ENCODE measurements at places on chromosomes 7 and 10.

DNA sequence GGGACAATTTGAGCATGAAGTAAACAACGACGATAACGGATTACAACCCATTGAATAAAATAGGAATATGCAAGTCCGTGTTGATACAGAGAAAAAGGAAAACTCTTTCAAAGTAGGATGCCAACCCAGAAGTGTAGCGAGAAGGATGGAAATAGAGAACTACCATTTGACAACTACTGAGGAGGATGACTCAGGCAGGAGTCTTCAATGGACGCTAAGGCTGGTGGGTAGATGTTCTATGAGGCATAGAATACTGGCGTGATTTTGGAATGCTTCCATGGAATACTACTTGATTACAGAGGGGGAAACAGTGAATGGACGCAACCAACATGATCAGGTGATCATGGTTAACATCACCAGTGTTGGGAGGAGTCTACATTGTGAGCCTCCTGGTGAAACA, 828 bp upstream of the CFAP70 start:
- H3K27ac ChIP-seq: no peak overlapping the region
- H3K4me1 ChIP-seq: peaks cover 11% of the 10 kb centered on the region
- H3K4me3 ChIP-seq: no peak overlapping the region
- peaks cover 10% of the 10 kb centered on the region for H3K36me3 ChIP-seq
- DNase-seq: no peak

DNA sequence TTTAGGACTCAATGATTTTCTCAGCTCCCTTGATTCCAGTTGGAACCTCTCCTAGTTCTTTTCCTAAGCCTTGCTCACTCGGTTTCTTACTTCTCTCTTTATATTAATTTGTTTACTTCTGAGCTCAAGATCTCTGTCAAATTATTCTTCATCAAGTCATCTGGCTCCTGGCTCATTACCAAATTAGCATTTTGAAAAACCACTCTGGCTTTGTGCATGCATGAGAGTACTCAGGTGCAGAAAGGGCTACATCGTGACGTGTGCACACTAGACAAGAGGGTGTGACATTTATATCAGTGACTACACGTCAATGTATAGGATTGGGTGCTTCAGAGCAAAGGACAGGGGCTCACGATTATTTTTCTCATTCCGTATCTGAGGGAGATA, 645.7 kb upstream of the DPP6 start:
- H3K27me3 ChIP-seq: no peaks in the 10 kb centered on the region
- DNase-seq: no peak
- H3K27ac ChIP-seq: no peak overlapping the region
- no peak overlapping the region for H3K4me3 ChIP-seq

DNA sequence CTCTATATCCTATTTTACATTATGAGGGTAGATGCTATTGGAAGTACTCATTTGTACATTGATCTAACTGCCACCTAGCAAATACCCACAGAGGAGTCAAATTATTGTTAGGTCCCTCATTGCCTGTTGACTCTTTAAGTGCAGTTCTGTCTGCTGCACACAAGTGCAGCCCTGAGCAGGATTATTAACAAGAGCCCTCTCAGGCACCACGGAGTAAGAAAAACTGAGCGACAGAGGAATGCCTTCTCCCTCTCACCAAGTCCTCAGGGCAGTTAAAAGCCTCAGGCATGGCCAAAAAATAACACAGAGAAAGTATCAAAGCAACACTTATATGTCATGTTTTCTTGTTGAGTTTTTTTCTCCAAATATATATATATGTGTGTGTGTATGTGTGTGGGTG, 340.0 kb upstream of the NRG3 start:
- no peaks in the 10 kb centered on the region for H3K36me3 ChIP-seq
- H3K27me3 ChIP-seq: no peaks in the 10 kb centered on the region
- DNase-seq: no peak

- peaks cover 10% of the 10 kb centered on the region for H3K36me3 ChIP-seq
- H3K27ac ChIP-seq: no peak overlapping the region
- H3K4me1 ChIP-seq: peaks cover 33% of the 10 kb centered on the region
- H3K27me3 ChIP-seq: no peaks in the 10 kb centered on the region
Observed at GRCh38 chr10:5894873-5895272, 4.8 kb downstream of the FBH1 start.

DNA sequence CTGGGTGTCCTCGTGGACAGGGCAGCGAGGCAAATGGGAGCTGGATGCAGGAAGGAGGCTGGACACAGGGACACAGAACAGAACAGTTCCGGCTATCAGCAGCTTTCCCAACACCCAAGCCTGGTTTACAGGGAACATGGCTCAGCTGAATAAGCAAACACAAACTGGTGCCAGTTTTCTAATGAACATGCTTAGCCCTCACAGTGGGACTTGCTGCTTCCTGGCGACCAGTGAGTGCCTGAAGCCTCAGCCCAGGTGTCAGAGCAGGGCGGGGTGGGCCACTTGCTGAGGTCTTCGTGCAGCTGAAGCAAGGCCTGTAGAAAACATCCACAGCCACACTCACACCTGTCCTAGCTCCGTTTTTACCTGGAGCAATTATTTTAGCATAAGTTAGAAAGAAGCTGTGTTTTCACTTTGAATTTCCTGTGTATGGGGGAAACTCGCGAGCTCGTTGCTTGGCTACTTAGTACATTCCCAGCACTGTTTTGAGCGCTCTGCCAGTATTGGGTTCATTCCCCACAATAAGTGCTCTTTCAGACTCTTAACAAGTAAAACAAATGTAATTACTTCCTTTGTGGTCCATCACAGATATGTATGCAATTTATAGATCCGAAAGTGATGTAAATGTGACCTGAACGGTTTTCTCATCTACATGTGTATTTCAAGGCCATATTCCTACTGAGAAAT, 261.2 kb upstream of the SHH start:
- H3K27me3 ChIP-seq: no peaks in the 10 kb centered on the region
- no peak overlapping the region for H3K27ac ChIP-seq
- no peak for DNase-seq
- no peak overlapping the region for H3K4me3 ChIP-seq
- no peaks in the 10 kb centered on the region for H3K4me1 ChIP-seq

- H3K27ac ChIP-seq: no peak overlapping the region
- DNase-seq: no peak
- no peak overlapping the region for H3K4me3 ChIP-seq
- no peaks in the 10 kb centered on the region for H3K36me3 ChIP-seq
Observed at GRCh38 chr10:58981846-58982245, 194.6 kb upstream of the PHYHIPL start.

DNA sequence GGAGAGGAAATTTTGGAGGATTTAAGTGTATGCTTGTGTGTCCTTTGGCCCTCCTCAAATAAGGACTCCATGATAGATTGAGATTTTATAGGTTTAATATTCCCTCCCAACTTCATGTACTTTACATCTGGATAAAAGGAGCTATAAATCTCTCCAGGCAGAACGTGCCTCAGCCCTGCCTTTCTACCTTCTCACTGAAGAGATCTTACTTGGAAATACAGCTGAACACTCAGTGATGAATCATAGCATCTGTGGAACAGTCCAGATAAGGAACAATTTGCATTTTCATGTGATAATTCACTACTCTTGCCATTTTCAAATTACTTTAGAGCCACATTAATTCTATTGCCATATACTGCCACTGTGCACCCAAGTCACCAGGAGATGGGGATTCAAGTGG, 364.6 kb upstream of the PODXL start:
- H3K27ac ChIP-seq: no peak overlapping the region
- no peaks in the 10 kb centered on the region for H3K4me1 ChIP-seq
- DNase-seq: no peak
- no peaks in the 10 kb centered on the region for H3K36me3 ChIP-seq

DNA sequence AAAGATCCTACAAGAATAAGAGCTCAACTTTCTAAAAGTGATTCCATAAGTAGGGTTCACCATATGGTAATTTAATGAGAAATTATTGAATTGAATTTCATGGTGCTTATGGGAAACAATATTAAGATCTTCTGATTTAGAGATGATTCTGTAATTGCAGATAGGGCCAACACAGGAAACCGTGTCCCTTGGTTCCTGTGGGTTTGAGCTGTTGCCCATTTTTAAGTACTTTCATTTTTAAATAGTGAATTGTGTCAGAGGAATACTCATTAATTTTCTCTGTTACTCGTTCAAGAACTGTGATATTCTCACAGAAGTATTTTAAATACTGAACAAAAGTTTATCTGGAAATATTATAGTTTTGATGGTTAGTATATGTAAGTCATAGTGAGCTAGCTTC, 129.2 kb downstream of the SRI start:
- peak overlapping the region; percentile 53 for H3K4me3 ChIP-seq
- no peak for DNase-seq
- peaks cover 8% of the 10 kb centered on the region for H3K4me1 ChIP-seq
- H3K27me3 ChIP-seq: no peaks in the 10 kb centered on the region
- no peaks in the 10 kb centered on the region for H3K36me3 ChIP-seq
- peak overlapping the region; percentile 58 for H3K27ac ChIP-seq

DNA sequence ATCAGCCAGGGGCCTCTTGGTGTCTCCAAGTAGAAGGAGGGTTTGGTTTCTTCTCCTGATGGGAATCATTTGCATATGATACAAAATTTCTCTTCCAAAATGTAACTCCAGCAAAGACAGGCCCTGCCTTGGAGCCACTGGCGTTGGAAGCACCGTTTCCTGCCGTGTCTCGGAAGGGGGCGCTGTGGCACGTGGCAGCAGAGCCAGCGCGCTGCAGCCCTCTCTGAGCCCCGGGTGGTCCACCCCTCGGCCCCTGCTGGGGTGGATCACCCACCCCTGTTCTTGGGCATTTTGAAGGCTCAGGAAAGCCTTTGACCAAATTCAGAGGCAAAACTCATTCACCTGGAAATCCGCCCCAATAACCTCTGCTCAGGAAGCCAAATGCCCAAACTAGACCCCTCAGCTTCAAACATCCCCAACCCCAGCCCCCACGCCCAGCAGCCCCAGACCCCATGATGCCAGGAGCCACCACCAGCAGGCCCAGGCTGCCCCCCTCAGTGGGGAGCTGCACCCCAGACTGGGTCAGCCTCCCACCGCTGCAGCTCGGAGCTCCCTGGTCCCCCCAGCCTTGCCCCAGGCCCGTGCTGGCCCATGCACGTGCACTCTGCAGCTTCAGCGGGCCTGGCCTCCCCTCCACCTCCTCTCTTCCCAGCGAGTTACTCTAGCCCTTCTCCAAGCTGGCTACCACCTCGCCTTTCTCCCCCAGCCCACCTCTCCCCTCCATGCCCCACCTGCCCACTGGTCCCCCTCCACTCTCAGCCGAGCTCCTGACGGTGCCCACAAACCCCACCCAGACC, 29.5 kb upstream of the ELFN1 start:
- DNase-seq: no peak
- peaks cover 46% of the 10 kb centered on the region for H3K27me3 ChIP-seq
- H3K36me3 ChIP-seq: no peaks in the 10 kb centered on the region
- no peak overlapping the region for H3K4me3 ChIP-seq
- no peaks in the 10 kb centered on the region for H3K4me1 ChIP-seq

- peaks cover 43% of the 10 kb centered on the region for H3K27me3 ChIP-seq
- H3K36me3 ChIP-seq: no peaks in the 10 kb centered on the region
- no peak overlapping the region for H3K27ac ChIP-seq
- no peaks in the 10 kb centered on the region for H3K4me1 ChIP-seq
- no peak overlapping the region for H3K4me3 ChIP-seq
- no peak for DNase-seq
Observed at GRCh38 chr10:27730041-27730440, 15.6 kb downstream of the MKX start.

All from effector memory CD8-positive, alpha-beta T cell (primary cell).